SW 1271 (cell line): ENCODE measurements at places on chromosomes 6 and 20.

DNA sequence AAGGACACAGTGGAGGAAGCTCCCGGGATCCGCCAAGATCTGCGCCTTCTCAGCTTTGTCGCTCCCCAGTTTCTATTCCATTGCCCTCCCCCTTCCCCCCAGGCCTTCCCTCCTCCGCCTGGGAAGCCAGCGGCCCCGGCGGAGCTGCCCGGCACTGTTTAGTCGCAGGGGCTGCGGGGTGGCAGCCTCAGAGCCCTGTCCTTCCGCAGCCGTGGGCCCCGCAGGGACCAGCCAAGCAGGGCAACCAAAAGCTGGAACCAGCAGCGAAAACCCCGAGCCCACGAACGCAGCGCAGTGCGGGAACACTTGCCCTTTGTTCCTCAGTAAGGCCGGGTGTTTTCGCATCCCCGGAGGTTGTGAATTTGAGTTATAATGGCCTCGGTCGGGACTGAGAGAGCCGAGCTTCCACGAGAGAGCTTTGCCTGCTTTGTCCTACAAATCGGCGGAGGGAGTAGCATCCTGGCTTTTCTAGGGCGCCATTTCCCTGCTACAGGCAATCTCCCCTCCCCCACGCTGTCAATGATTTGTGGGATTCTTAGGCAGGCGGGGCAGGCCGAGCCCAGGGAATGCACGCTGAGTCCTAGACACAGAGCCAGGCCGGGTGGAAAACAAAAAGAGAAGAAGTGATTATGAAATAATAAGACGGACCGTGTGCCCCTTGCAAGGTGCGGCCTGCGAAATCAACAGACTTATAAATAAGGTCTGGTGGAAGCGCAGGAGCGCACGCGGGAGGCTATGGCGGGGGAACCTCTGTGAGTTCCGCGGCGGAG is 4.0 kb upstream of the TUBB2B start:
- no peak for DNase-seq

DNA sequence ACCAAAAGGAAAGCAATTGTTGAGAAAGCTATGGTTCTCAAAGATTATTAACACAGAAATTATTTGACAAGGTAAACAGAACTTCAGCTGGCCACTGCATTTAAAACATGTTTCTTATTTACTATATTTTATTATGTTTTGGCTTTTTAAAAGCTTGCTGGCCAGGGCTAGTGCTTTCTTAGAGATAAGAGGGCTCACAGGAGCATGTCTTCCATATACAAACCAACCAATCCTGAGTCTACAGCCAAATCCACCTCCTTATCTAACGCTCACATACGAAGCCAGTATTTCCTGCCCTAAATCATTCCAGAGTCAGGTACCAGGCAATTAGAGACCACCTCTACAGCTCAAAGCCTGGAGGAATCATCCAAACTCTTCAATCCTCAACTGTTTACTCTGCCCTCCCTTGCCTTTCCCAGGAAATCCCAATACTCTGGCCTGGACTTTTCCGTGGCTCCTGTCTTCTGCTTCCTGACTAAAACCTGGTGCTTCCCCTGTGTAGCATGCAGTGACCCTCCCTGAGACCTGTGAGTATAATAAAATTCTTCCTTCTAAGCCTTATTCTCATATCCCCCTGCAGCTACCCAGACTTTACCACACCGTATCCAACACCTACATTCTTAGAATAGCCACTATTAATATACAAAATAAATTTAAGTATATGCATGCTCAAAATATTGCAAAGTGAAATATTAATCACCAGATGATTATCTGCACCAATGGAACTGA is 33.2 kb downstream of the RANBP9 start:
- DNase-seq = no peak

- no peak for DNase-seq
Measured at GRCh38 chr6:141677598-141678211, 455.0 kb upstream of the GJE1 start.

GRCh38 chr6:13666194-13667105 is 45.2 kb downstream of the RANBP9 start:
- DNase-seq = no peak

GRCh38 chr6:22476811-22477390 is 92.5 kb upstream of the HDGFL1 start:
- no peak for DNase-seq

- no peak for DNase-seq
Measured at GRCh38 chr20:17657898-17658647, 24.0 kb downstream of the RRBP1 start.

DNA sequence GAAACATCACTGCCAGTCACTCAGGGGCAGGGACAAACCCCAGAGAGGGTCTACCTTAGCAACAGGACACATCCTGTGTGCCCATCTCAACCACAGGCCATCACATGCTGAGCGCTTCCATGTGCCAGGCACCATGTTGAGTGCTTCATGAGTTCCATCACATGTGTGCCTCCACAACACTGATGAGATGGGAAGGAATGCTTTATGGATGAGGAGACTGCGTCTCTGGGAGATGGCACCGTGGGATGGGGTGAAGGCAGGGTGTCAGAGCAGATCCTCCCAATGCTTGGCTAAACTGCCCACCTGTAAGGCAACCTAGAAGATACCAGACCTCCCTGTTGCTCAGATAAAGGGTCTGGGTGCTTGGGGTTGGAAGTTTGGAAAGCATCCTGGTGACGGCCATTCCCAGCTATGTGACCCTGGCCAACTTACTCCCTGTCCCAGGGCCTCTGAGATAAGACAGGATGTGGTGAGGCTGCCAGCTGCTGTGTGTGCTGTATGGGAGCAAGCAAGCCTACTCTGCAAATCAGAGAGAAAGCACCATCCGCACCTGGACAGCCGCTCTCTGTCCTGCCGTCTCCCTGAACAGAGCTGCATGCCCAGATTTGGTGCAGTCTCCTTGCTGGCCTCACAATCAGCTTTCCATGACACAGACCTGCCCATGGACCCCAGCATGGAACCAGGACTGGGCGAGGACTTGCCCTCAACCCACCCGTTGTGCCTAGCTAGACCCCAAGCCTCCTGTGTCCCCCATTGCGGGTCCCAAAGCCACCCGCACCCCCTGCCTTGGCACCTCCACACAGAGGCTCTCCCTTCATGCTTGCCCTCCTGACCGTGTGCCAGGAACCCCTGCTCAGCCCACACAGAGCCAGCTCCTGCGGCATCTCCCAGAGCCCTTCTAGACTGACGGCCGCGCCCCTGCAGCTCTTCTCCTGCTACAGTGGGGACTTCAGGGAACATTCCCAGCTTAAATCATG is 143.7 kb downstream of the SYNDIG1 start:
- no peak for DNase-seq

DNA sequence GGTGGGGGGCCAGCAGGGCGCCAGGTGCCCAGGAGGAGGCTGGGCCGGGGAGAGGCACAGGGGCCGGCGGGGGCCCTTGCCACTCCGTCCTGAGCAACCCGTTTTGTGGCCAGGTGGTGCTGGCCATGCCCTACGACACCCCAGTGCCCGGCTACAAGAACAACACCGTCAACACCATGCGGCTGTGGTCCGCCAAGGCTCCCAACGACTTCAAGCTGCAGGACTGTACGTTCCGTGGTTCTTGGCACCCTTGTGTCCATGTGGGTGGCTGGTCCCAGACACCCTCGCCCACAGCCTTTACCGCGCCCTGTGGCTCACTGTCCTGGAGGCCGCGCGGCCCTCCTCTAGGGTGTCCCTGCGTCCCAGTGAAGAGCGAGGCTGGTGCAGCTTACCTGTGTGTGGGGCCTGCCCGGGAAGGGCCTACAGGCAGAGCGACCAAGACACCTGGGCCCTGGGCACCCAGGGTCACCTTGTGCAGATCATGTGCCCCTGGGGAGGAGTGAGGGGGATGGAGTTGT is 28.7 kb downstream of the PYGB start:
- no peak for DNase-seq

- DNase-seq = no peak
Measured at GRCh38 chr6:11814819-11815218, 36.2 kb upstream of the ADTRP start.

GRCh38 chr6:14406614-14407331 is 289.2 kb downstream of the CD83 start:
- no peak for DNase-seq

GRCh38 chr6:38603966-38604365 is 35.8 kb downstream of the BTBD9 start:
- DNase-seq = no peak
